ENCODE measurements at places on chromosomes 1 and 21. TPM values are rescaled to one million over a fixed set of nuclear protein-coding genes. Genes with fewer than 3 reads are reported as not detected.

The EFNA3 gene
- 2.0 TPM for polyA plus RNA-seq

The C1orf74 gene
- polyA plus RNA-seq = 1.6 TPM

The CELA3B gene
- 0.08 TPM for polyA plus RNA-seq

The C8A gene
- polyA plus RNA-seq = 0.03 TPM

The ASCL5 gene
- 0.09 TPM for polyA plus RNA-seq

The THEMIS2 gene
- polyA plus RNA-seq = 82.4 TPM

The RIMS3 gene
- polyA plus RNA-seq = 0.30 TPM

The DIO1 gene
- polyA plus RNA-seq = 0.09 TPM

The LCE1D gene
- not detected for polyA plus RNA-seq

Measured in spleen (tissue), 13 donors.